Gastroesophageal sphincter (tissue), 4 donors: ENCODE measurements at places on chromosomes 2 and 18. TPM values are rescaled to one million over a fixed set of nuclear protein-coding genes. Genes with fewer than 3 reads are reported as not detected.

Gene DOK6
- total RNA-seq, result 3.4 TPM

Gene DTNA
- total RNA-seq, result 254 TPM

Gene TEX51
- total RNA-seq, result not detected

Gene BBS5
- 8.3 TPM for total RNA-seq

Gene TLX2
- 0.94 TPM for total RNA-seq

Gene SMAD7
- total RNA-seq, result 63.5 TPM

Gene CCL20
- not detected for total RNA-seq

Gene ANKRD53
- 0.93 TPM for total RNA-seq

Gene RBM44
- 1.3 TPM for total RNA-seq

Gene CFAP53
- 0.45 TPM for total RNA-seq

Gene LRRC30
- not detected for total RNA-seq

Gene ASAP2
- 18.3 TPM for total RNA-seq

Gene RNMT
- 27.1 TPM for total RNA-seq

Gene NAT8
- total RNA-seq, result not detected
